ENCODE measurements at places on chromosomes 3 and 15. TPM values are rescaled to one million over a fixed set of nuclear protein-coding genes. Genes with fewer than 3 reads are reported as not detected.

GRCh38 chr15:59532770-59533379 is 78.7 kb upstream of the GCNT3 start:
- no peak for DNase-seq

- no peak for DNase-seq
Measured at GRCh38 chr3:118912188-118912587, 122.5 kb downstream of the IGSF11 start.

DNA sequence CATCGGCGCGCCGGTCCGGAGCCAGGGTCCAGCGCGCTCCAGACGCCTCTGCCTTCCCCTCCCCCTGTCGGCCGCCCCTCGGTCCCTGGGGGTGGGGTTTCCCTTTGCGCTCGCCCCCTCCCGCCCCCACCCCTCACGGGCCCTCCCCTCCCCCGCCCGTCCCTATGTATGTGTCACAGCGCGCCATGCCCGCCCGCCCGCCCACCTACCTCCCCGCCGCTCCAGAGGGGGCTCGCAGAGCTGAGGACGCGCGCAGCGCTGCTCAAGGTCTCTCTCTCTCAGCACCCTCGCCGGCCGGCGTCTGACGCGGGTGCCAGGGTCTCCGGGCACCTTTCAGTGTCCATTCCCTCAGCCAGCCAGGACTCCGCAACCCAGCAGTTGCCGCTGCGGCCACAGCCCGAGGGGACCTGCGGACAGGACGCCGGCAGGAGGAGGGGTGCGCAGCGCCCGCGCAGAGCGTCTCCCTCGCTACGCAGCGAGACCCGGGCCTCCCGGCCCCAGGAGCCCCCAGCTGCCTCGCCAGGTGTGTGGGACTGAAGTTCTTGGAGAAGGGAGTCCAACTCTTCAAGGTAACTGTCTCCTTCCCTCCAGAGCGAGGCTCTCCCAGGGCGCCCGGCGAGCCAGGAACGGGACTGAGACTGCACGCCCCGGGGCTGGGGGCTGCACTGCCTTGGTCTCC is at the start of gene ACAN:
TSS of gene ACAN (plus strand) at position 196 of the 679 bp plus-strand sequence. CDS start 32,771 bp downstream, outside the sequence.
- no peak for DNase-seq

DNA sequence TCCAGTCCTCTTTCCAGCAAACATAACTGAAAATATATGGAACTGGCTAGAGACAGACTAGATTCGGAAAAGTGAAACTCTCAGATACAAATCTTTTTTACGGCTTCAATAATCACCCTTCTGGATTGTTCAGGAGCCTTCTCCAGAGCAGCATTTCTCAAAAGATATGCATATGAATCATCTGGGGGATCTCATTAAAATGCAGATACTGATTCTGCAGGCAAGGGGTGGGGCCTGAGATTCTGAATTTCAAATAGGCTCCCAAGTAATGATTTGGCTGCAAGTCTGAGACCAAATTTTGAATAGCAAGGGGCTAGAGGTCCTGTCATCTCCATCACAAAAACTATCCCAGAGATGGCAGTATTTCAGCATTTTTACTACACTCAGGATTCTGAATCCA is 165.4 kb downstream of the CTNNB1 start:
- DNase-seq = no peak

DNA sequence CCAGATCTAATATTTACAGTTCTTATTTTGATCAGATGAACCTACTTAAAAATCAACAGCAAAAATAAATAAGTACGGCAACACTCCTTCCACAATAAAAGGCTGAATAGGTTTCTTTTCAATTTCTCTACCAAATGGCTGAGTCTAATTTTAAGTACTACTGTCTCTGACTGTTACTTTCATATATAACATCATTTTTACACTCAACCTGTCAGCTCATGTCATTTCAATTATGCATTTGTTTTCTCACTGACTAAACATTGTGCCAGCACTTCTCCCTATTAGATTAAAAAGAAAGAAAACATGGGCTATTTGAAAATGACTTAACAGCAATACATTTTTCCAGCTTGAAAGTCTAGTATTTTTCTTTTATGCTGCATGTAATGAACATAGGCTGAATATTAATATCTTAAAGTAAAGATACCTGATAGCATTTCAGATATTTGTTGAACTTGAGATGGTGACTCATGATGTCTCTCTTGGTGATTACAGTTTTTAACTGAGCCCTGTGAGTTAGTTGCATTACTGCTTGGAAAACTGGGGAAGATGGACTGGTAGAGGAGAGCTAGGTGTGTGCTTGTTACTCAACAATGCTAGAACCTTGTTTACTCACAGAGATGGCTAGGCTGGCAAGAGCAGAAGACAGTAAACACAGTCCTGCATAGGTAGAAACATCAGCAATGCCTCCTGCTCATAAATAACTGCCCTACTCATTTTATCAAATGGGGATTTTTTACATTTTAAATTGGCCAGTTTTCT is 73.9 kb downstream of the PEX5L start:
- no peak for DNase-seq

- no peak for DNase-seq
Measured at GRCh38 chr3:61645148-61645547, 83.8 kb downstream of the PTPRG start.

GABRR3 gene
- polyA plus RNA-seq = 0.11 TPM

SMCO1 gene
- not detected for polyA plus RNA-seq

- no peak for DNase-seq
Measured at GRCh38 chr3:8757551-8758518, 11.6 kb downstream of the OXTR start.

FBXL22 gene
- polyA plus RNA-seq = 1.5 TPM

SLC12A8 gene
- polyA plus RNA-seq = 5.3 TPM

DNA sequence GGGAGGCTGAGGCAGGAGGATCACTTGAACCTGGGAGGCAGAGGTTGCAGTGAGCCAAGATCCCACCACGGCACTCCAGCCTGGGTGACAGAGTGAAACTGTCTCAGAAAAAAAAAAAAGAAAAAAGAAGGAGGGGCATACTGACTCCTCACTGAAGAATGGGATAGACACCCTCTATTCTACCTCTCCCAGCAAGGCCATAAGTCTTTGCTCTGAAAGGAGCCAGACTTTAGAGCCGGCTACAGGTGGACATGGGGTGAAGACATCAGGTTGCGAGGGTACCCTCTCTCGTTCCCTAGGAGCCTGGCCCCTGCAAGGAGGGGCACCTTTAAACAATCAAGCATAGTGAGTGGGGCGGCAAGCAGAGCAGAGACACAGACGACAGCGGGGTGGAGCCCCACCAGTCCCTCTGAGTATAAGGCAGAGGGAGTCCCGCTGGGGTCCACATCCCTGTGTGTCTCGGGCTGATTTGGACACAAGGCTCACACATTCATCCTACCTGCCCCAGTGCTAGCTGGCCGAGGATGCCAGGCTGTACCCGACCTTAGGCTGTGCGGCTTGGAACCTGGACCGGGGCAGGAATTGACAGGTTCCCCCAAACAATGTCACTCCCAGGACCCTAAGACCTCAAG is 1.1 kb downstream of the GRAMD2A start:
- DNase-seq = no peak

GRCh38 chr15:77071305-77072223 is 655 bp upstream of the TSPAN3 start:
- no peak for DNase-seq

- no peak for DNase-seq
Measured at GRCh38 chr3:14295801-14296200, 106.6 kb upstream of the SLC6A6 start.

IQCF6 gene
- not detected for polyA plus RNA-seq

GRCh38 chr15:100205549-100206295 is 136.1 kb downstream of the ADAMTS17 start:
- no peak for DNase-seq

- no peak for DNase-seq
Measured at GRCh38 chr3:9021271-9022009, 58.2 kb upstream of the RAD18 start.

UTS2B gene
- 0.55 TPM for polyA plus RNA-seq

CFAP161 gene
- 0.56 TPM for polyA plus RNA-seq

DNA sequence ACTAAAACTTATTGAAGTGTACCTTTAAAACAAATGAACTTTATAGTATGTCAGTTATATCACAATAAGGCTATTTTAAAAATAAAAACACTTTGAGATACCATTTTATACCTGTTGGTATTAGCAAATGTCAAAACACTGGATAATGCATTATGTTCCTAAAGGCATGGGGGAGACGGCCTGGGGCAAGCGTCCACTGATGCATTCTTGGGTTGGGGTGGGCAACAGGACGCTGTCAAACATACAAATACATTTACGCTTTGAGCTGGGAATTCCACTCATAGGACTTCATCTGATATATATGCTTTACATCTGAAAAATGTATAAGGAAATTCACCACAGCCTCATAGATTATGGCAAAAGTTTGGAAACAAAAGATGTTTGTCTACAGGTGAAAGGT is 7.6 kb upstream of the GATA2 start:
- DNase-seq = no peak

GRCh38 chr15:45386420-45386819 is 8.1 kb upstream of the GATM start:
- DNase-seq = no peak

LMAN1L gene
- polyA plus RNA-seq = not detected

DNA sequence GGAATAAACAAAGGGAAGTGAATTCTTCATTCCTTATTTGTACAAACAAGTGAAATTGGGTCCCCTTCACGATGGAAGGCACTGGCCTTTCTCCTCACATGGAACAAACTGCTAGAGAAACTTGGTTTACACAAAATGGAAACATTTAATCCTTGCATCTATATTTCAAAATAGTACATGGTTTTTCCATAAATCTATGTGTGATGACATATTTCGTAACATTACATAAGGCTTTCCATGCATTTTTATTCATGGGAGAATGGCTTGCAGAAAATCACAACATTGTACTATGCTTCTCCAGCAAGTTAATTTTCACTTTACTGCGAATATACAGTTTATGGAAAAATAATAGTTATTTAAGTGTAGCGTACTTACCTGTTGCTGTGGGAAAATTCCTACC is 81.0 kb upstream of the CDIN1 start:
- DNase-seq = no peak

FAM81A gene
- polyA plus RNA-seq = 18.5 TPM

- no peak for DNase-seq
Measured at GRCh38 chr15:45594835-45595530, 7.8 kb downstream of the BLOC1S6 start.

MST1R gene
- polyA plus RNA-seq = 2.4 TPM

SNUPN gene
- 32.2 TPM for polyA plus RNA-seq

DNA sequence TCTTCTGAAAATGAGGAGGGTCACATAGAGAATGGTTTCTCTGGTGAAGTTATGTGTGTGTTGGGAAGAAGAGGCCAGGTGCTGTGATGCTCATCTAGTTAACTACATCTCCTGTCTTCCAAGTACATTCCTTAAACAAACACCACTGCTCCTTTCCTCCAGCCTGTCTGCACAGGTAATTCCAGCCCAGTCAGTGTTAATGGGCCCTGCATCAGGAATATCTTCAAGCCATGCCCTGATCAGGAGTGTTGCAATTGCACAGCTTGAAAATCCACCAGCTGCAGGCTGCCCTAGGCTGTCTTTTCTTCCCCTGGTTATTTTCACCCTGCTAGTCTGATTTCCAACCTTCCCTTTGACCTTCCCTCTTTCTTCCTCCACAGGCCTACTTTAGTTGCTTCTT is 41.9 kb upstream of the LMOD3 start:
- no peak for DNase-seq

DNA sequence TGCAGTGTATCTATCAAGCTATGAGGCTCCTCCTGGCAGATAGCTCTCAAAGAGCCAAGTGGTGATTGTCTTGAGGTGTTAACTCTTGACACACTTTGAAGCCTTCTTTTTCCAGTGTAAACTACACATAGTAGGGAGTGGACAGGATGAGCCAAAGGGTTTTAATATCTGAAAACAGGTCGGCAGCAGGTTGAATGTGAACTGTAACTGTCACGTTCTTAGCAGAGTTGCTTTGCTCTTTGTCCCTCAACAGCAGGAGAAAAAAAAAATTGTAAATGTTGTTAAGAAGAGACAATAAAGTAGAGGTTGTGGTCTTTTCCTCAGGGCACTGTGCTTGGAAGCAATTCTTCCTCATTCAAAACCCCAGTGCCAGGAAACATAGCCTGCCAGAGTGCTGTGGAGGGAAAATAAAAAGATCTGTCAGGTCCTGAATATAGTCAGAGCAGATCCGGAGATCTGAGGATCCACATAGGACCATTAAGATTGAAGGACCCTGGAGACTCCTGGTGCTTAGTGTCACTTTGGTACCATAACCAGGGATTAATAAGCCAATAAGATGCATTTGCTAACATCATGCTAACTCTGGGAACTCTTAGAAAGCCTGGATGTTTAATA is 229.7 kb downstream of the NAALADL2 start:
- no peak for DNase-seq

GRCh38 chr3:58329922-58330413 is 2.7 kb upstream of the PXK start:
- DNase-seq = no peak

GRCh38 chr15:66614951-66615760 is 49.4 kb upstream of the LCTL start:
- DNase-seq = no peak

GP9 gene
- polyA plus RNA-seq = 0.81 TPM

DNA sequence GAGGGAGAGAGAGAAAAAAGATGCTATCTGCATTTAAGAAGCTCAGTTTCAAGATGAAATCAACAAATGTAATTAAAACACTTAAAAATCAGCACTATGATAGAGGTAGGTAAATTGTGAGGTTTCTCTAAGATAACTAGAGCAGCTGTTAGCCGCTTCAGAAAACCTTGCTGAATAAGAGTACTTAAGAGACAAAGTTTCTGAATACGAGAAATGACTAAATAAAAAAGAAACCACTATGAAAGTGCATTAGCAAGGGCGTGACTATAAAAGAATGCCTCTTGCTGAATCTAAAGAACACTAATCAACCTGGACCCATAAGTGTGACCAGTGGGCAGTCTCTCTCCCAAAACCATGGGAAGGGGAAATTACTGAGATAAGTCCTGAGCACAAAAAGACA is 41.8 kb downstream of the IQCB1 start:
- no peak for DNase-seq

FSIP1 gene
- 1.6 TPM for polyA plus RNA-seq

TUSC7 gene
- polyA plus RNA-seq = not detected

GRCh38 chr15:91316126-91316525 is 216.1 kb downstream of the SV2B start:
- no peak for DNase-seq

DNA sequence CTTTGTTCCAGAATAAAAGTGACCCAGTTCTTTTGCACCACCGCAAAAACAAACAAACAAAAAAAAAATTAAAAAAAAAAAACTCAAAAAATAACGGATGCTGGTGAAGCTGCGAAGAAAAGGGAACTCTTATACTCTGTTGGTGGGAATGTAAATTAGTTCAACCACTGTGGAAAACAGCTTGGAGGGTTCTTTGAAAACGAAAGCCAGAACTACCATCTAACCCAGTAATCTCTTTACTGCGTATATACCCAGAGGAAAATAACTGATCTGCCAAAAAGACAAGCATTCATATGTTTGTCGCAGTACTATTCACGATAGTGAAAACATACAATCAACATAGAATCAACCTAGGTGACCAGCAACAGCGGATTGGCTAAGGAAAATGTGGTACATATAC is 298.9 kb upstream of the CBLB start:
- no peak for DNase-seq
